Cortex of kidney (tissue), 1 donor: ENCODE measurements at places on chromosomes 3 and 15.

GRCh38 chr3:64074060-64074459 lies 50.8 kb upstream of the PSMD6 start:
- no peak for DNase-seq

GRCh38 chr15:53978253-53978906 lies at the start of gene UNC13C:
UNC13C (plus strand) TSS chr15:53978441; CDS start chr15:54012904, 34,463 bp downstream.
- no peak for DNase-seq

DNA sequence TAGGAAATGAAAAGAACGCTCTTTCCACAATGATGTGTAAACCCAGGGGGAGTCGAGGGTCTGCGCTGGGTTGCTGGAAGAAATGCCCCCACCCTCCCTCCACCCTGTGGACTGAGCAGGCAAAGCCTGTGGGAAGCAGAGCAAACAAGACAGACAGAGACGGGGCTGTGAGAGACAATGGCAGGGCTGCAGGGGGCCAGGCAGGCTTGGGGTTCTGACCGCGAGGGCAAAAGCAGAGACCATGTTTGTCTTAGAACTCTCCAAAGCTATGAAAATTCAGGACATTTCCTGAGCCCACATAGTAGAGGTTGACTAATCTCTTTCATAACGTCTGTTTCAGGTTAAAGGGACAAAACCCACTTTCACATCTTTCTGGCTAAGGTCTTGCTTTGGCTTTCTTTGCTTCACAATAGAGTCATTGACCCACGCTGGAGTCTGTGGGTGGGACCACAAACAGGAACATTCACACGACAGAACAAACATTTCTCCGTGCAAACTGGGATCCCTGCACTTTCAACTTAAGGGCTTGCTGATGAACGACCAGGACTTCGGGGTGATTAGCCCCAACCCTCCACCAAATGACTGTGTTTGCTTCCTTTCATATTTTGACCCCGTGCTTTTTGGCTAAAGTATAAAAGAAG lies 156.0 kb upstream of the TPM1 start:
- DNase-seq: no peak

DNA sequence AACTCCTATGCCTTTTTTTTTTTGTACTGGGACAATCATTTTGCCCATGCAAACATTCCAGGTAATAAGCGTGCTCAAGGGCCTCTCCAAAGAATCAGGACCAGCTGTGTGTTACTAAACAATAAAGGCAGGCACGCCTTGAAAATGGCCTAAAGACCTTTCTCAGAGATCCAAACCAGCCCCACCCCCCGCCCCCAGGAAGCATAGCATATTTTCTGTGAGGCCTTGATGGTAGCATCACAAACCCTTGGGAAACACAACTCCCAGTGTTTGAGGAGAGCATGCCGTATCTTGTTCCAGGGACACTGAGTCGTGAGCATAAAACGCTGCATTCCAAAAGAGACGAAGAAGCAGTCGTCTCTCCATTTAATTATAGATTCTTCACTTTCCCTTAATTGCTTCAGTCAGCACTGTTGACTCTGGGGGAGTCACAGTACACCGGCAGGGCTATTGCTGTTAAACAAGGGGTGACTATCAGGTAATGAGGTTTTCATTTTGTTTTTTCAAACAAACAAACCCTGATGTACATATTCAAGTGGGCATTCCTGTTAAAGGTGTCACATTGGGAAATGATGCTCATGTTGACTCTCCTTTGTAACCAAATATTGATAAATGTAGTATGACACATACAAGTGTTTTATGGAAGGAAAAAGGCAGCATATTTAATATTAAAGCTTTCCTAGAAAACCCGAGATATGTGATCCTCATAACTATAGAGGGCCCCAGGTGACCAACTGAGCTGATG lies 4.4 kb upstream of the TPM1 start:
- DNase-seq: no peak

- DNase-seq: no peak
These were observed 260.3 kb upstream of the MRPL3 start for GRCh38 chr3:131762981-131763564.

DNA sequence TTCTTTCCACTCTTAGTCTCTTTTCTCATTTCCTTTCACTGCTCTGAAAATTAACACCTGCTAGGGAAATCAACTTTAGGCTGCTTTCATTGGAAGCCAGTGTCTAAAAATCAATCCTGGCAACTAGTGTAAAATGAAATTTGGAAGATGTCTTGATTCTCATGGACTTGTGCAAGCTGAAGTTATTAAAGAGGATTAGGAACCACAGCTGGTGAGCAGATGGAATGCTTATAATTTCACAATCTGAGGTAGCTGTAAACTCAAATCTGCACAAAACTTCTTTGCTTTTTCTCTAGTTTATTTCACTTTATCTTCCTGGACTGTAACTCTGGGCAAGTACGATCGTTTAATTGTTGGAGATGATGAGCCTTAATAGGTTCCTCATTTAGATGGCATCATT lies 175.6 kb downstream of the GHSR start:
- no peak for DNase-seq

DNA sequence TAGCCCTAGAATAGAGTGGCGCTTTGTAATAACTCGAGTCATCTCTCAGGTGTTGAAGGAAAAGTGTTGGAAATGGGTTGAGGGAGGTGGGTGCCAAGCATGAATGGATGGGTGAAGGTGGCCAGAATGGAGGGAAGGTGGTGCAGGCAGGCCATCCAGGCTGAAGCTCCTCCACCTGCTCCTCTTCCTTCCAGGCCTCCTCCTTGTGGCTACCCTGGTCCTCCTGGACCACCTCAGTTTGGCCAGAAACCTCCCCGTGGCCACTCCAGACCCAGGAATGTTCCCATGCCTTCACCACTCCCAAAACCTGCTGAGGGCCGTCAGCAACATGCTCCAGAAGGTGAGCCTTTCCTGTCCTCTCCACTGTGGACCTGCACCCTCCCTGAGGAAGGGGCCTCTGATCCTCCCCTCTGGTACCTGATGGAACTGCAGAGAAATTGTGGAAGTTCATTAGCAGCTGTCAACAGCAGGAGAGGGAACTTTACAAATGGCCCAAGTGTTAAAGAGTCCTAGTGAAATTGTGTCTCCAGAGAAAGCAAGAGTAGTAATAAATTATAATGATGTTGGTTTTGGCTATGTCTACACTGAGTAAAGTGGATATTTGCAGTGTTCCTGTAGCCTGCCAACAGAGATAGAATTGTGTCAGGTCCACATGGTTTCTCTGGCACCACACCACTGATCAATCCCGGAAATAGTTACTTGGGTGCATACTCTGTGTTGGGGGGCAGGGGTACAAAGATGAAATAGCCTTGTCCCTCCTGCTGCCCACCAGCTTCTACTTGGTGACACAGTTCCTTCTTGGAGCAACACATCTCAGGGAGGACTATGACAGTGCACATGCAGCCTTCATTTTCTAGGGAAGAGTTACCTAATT lies 1.6 kb downstream of the IL12A start:
- DNase-seq: no peak

DNA sequence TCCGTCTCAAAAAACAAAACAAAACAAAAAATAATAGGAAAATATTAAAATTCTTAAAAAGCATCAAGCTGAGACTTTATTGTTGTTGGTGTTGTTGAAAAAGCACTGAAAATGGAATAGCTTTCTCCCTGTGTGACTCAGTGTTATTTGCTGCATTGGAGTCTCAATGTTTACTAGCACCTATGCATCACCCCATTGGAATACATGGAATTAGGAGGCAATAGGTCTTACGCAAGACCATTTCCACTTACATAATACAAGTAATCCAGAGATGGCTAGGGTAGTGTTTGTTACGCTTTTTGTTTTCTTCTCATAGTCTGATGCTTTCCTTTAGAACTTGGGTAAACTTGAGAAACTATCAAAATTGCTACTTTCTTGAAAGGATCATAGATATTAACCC lies 15.2 kb downstream of the GXYLT2 start:
- DNase-seq: no peak

- no peak for DNase-seq
These were observed 4.4 kb upstream of the BRPF1 start for GRCh38 chr3:9727041-9727595.

DNA sequence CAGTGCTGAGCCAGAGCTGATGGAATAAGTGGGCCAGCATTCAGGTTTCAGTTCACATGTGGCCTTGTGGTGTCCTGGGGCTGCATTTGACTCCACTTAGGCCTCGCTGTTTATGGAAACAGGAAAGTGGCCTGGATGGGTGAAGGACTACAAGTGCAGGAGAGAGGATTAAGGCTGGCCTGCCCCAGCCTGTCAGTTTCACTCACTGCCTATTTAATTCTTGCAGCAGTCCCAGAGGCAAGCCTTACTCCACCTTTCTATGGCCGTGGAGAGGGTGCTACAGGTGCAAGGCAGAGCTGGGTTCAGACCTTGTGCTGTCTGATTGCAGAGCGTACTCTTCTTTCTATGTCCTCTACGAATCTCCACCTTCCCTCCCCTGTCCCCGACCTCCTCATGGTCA lies 37.7 kb downstream of the ABHD17C start:
- no peak for DNase-seq

DNA sequence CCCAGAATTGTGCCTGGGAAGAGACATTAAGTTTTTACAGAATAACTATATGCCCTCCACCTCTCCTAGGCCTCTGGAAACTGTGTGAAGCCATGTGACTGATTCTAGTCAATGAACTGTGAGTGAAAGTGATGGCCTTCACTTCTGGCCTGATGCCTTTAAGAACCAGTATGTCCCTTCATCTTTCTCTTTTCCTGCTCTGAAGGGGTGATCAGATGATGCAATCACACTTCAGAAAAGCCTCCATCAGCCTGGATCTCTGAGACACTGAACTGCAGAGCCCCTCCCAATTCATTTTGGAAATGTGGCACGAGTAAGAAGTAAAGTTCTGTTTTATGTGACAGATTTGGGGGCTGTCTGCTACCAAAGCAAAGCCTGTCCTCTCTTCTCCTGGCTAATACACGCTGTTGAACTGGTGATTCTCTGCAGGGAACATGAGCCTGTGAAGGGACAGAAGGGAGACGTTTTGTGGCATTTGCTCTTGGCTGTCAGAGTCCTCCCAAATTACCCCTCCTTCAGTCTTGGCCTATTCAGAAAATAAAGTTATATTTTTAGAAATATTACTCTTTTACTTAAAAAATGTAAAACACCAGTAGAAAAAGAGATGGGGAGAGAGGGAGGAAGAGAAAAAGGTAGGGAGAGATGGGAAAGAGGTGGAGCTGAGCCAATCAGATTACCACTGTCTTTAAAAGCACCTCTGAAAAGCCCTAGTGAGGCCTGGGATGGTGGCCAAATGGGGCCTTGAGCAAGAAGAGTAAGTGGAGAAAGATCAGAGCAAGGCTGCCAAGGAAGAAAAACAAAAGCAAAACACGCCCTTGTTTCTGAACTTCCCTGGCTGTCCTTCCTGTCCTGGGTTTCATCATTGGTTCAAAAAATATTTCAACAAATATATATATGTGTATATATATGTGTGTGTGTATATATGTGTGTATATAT lies 40.9 kb upstream of the RYK start:
- no peak for DNase-seq

DNA sequence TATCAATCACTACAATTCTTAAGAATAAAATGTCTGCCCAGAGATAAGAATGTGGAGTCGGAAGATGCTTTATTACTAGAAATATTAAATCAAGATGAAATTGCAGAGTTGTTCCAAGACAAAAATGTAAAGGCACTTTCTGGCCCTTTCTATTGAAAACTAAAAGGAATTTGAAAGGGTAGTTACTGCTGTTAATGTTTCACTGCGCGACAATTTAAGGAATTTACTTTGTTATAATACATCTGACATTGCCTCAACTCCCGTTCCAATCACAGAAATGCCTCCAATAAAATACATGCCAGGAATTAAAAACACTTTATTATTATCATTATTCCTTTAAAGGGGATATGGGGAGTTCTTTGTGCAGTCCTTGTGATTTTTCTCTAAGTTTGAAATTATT lies 26.4 kb downstream of the RSL24D1 start:
- DNase-seq: no peak

- no peak for DNase-seq
These were observed 11.6 kb upstream of the PLD1 start for GRCh38 chr3:171821778-171822358.

GRCh38 chr3:159627634-159628033 lies 361.0 kb upstream of the IL12A start:
- DNase-seq: no peak

GRCh38 chr3:42371776-42372175 lies 38.6 kb downstream of the LYZL4 start:
- DNase-seq: no peak
